ENCODE measurements at places on chromosomes 3 and 15.

GRCh38 chr15:31325595-31326155 lies 960 bp upstream of the KLF13 start:
- peak; percentile 15 for DNase-seq

DNA sequence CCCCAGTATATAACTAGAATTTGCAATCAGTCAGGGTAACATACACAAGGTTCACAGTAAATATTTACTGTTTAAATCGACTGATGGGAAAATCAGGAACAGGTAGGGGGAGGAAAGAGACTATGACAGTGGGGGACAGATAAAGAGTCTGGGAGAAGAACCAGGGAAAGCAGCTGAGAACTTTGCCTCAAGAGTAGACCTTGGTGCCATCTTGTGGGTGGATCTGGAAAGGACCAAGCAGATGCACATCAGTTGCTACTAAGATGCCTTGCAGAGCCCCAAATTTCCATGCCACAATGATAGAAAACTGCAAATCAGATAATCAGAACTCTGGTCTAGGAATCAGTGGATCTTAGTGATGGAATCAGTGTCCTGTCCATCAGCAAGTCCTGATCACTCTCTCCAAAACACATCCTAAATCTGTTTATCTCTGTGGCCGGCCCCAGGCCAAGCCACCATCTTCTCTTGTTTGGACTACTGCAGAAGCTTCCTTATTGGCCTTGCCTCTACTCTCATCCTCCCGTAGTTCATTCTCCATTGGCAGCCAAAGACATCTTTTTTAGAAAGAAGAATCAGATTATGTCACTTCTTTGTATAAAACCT lies 62.7 kb downstream of the PDE8A start:
- no peak for DNase-seq

GRCh38 chr3:100005665-100006393 lies 108.5 kb downstream of the FILIP1L start:
- DNase-seq, result no peak

- DNase-seq, result no peak
Measured at GRCh38 chr3:181717549-181718171, 5.9 kb downstream of the SOX2 start.

GRCh38 chr15:81253846-81254245 lies 57.2 kb downstream of the IL16 start:
- no peak for DNase-seq

GRCh38 chr15:40340038-40340739 lies 550 bp downstream of the CCDC9B start:
- DNase-seq, result no peak

DNA sequence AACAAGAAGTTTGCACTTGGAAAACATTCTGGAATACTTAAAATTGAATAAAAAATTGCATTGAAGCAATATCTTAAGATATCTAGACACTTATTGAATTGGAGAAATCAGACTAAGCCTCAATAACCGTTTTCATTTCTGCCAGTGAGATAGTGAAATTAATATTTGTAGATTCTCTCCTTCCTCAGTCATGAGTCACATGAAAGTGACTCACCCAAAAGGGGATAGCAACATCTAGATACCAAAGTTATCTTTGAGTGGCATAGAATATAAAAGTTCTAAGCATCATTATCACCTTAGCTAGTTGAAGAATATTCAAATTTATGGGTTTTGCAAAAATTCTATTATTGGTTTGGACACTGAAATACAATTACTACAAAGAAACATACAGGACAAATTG lies 614.8 kb upstream of the ZNF717 start:
- DNase-seq, result no peak

GRCh38 chr3:174023421-174023820 lies 625.9 kb downstream of the NLGN1 start:
- no peak for DNase-seq

DNA sequence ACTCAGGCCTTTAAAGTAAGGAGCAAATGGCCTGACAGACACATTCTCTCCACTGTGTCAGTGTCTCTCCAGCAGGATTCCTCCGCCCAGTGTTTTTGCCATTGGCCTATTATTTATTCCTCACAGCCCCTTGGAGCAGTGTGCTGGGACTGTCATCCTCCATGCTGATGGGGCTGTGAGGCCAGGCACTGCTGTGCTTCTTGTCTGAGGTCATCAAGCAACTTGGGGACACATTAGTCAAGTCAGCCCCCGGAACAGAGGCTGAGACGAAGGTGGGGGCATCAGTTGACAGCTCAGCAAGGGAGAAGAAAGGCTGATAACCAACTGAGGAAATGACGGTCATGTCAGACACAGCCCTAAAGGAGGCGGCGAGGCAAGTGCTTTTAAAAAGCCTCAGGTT lies 67.4 kb downstream of the XXYLT1 start:
- no peak for DNase-seq

DNA sequence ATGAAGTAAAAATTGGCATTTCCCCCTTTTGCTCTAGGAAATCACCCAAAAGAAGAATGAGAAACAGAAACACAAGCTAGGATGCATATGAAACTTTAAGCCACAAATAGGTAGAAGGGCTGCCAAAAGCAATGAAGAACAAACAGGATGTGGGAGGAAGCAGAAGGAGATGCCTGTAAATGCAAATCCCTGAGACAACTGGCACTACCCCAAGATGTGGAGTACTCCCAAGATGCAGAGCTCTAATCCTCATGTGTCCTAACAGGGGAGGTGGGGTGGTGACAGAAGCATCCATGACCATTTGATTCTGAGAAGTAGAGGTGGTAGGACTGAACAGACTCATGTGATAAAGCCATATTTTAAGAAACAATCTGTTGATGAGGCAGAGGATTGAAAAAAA lies 31.9 kb upstream of the ZNF280D start:
- DNase-seq, result no peak

DNA sequence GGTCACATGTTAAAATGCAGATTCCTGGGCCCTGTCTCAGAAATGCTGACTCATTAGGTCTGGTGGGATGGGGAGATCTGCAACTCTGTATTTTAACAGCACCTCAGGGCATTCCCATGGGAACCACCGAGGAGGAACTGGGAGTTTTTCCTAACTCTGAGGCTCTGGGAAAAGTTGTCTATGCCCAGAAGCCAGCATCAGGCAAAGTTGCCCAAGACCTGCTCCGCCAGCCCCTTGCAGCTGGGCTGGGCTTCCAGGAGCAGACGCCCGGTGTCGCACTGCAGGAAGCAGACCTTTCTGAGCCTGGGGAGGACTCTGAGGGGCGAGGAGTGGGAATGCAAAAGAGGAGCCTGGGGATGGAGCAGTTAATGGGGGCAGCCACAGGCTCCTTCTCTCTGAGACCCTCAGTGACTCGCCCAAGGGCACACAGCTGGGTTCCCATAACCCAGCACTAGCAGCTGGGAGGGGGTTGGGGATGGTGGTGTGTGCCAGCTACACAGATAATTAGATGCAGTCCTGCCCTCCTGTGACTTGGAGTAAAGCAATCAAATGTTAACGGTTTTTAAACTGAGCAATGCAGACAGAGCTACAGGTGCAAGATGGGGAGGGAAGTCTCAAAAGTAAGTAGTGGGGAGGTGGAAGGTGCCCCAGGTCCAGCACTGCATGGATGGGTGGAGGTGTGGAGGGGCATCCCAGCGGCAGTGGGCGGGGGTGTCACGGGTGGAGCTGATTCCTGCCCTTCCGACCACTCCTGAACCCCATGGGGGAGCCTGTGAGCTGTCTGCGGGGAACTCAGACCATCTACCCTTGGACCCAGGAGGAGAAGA lies 100.4 kb downstream of the LSM3 start:
- DNase-seq, result no peak

GRCh38 chr3:161051856-161052255 lies 53.3 kb downstream of the B3GALNT1 start:
- no peak for DNase-seq

- DNase-seq, result no peak
Measured at GRCh38 chr3:73056014-73056844, 5.2 kb upstream of the EBLN2 start.

All from activated CD4-positive, alpha-beta T cell treated with anti-CD3 and anti-CD28 coated beads, Interleukin-2, amount 50 U/mL, for 24 hours (primary cell).